SIG-M5 (cell line): ENCODE measurements at places on chromosomes 2 and 18.

- DNase-seq = no peak
These were observed 16.4 kb downstream of the CRIM1 start for GRCh38 chr2:36371928-36372391.

- DNase-seq = peak; percentile 44
These were observed 918 bp upstream of the NABP1 start for GRCh38 chr2:191676790-191677645.

GRCh38 chr2:238839428-238839827 is 8.5 kb upstream of the TWIST2 start:
- no peak for DNase-seq

DNA sequence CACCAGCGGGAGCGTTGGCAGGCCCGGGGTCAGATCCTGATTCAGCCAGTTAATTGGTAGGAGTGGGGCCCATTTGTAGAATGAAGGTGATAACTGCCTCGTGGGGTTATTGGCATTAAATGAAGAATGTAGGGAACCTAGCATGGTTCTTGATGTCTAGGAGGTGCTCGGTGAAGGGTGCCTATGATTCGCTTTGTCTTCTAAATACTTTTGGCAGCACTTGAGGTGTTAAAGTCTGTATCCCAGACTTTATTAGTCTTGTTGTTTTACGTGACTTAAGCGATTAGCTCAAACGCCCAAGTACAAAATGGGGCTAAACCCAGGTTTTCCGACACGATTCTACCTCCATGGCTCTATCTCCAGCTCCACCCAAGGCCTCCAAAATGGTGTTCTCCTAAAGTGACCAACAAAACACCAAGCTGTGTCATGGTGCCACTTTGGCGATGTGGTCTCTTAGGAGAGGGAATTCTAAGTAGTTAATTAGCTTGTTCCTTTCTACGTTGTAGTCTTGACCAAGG is 980 bp upstream of the PPP4R1 start:
- no peak for DNase-seq

DNA sequence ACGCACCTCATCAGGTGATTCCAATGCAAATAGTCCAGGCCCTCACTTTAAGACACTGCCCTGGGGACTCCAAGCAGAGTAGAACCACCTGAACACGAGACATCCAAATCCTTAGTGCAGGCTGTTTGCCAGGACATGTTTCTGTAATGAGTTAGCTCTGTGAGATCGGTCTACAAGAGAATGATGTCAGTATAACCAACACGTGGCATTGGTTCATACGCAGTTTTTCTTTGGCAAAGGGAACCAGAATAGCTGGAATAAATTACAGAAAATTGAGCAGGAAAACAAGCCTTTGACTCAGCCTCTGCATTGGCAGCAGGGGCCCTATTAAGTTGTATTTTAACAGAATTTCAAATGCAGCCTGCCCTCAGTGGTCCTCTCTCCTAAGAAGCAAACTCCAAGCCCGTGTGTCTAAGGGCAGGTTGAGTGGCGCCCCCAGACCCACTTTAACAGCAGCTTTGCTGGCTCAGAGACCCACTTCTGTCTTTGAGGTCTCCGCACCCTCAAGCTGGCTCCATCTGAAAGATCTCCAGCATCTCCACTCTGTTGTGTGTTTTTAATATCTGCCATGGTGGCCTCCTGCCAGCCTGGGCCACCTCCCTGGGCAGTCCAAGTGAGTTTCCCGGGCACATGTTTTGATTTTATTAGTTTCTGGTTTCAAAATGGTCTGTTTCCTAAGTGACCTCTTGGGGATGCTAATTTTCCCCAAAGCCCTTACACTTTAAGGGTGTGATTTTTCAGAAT is 61.3 kb downstream of the ALPK2 start:
- DNase-seq = no peak

GRCh38 chr2:225052703-225053102 is 10.4 kb upstream of the DOCK10 start:
- DNase-seq = no peak

DNA sequence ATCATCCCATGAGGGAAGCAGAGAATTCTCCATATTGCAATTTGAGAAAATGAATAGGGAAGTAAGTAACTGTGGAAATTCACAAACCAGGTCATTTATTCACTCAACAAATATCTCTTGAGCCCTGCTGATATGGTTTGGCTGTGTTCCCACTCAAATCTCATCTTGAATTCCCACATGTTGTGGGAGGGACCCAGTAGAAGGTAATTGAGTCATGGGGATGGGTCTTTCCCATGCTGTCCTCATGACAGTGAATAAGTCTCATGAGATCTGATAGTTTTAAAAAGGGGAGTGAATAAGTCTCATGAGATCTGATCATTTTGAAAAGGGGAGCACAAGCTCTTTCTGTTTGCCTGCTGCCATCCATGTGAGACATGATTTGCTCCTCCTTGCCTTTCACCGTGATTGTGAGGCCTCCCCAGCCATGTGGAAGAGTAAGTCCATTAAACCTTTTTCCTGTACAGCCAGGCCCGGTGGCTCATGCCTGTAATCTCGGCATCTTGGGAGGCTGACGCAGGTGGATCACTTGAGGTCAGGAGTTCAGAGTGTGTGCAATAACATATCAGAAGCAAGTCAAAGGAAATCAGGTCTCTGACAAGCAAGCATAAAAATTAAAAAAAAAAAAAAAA is 193.2 kb downstream of the NDUFA10 start:
- no peak for DNase-seq

- DNase-seq = no peak
These were observed 193.6 kb upstream of the SPRED2 start for GRCh38 chr2:65625982-65626381.

DNA sequence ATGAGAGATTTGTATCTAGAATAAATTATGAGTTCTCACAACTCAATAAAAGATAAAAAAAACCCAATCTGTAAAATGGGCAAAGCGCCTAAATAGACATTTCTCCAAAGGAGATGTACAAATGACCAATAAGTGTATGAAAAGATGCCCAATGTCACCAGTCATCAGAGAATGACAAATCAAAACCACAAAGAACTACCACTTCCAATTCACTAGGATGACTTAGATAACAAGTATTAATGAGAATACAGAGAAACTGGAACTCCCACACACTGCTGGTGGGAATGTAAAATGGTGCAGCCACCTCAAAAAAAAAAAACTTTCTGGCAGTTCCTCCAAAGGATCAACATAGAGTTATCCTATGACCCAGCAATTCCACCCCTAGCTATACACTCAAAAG is 17.4 kb upstream of the COL6A3 start:
- no peak for DNase-seq

DNA sequence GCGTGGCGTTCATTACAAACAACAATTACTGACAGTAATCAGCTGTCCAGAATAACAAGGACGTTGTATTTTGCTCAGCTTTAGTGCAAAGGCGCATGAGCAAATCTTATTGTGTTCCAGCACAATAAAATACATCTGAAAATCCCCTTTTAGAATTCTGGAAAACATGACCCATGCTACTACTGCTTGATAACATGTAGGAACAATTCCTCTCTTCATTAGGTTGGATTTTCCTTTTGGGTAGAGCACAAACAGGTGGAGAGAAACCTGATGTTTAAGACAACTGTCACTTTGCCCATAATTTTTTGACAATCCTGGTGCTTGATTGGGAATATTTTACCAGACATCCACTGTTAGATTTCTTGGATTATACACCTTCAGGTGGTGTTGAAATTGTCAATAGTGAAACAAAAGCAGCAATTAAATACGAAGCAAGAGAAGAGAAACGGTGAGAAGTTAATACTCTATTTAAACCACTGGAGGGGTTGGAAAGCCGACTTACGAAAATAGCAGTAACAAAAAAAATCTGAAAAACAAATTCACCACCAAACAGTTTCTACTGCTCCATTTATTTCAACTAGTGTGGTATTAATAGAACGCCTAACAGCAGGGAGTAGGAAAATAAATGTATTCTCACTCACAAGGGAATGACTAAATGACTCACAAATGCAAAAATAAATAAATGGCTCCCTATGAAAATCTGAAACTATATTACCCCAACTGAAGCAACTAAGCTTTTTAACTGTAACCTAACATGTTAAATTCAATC is 102.7 kb downstream of the CPO start:
- DNase-seq = no peak

DNA sequence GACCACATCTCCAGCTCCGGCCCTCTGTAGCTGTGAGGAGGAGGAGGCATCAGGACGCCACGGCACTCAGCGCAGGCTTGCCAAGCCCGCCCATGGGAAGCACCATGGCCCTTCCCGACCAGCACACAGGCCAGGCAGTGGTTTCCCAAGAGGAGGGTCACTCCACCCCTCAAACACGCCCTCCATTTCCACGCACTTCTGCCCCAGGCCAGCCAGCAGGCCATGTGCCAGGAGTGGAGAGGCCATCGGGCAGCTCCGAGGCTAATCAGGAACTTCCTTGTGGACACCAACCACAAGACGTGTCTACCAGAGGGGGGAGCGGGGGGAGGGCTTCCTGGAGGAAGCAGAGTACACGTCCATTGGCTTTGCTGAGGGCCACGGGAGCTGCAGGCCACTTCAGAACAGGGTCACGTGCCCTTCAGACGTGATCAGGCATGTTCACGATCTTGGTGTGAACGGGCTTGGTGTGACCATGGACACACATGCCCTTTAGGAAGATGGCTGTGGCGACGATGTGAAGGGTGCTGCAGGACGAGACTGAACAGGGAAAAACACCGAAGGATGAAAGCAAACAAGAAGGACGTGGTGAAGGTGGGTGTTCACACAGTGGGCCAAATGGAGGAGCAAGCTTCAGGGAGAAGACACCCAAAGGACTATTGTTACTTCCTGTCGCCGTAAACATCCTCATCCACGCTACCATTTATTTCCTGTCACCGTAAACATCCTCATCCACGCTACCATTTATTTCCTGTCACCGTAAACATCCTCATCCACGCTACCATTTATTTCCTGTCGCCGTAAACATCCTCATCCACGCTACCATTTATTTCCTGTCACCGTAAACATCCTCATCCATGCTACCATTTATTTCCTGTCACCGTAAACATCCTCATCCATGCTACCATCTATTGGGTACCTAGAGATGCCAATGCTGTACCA is 6.5 kb upstream of the MTERF4 start:
- DNase-seq = no peak

DNA sequence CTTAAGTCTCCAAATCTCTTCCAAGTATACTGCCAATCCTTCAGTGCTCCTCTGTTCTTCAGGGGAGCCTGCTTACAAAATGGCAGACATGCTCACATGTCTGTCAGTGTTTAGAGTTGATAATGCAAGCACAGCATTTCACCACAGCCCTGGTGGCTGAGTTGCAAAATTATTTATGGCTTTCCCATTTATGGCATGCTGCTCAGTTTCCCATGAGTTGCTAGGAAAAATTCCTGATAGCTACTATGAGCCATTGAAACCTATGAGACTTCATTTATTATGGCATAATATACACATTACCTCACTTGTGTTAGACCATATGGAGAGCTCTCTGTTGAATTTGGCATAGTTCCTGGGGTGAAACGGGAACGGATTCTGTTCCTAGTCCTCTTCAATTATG is 448.7 kb upstream of the TCF4 start:
- DNase-seq = no peak

- no peak for DNase-seq
These were observed 17.9 kb upstream of the NPAS2 start for GRCh38 chr2:100802066-100802465.

DNA sequence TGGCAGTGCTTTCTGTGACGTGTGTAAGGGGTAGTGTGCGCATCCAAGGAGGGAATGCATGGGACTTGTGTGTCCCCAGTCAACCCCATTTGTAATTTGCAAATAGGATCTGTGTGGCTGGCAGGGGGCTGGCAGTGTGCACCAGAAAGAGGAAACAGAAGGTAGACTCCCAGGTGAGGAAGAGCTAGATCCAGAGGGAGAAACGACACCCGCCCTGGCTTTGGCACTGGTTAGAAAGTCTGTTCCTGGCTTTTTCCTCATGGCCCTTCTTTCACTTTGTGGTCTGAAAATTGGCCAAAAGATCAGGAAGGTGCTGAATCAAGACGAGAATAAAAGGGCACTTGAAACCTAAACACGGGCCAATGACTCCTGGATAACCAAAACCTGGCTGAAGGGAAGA is 33.3 kb downstream of the PRKCE start:
- DNase-seq = no peak

GRCh38 chr2:205802065-205802464 is 119.8 kb downstream of the NRP2 start:
- DNase-seq = no peak

DNA sequence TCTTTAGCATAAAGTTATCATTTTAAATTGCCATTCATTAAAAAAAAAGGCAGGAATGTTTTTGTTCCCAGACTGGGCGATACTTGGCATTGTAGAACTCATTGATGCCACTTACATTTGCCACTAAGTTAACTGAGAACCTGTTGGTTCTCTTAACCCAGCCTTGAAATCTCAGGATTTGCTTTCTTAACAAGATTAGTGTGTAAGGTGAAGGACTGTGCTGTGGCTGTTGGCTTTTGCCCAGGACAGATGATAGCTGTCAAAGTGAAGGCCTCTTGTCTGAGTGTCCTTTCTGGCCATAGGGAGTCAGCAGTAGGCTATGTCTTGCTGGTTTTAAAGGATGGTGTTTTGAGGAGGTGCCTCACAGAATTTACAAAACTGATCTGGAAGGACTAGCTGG is 2.6 kb downstream of the DPYSL5 start:
- DNase-seq = no peak

DNA sequence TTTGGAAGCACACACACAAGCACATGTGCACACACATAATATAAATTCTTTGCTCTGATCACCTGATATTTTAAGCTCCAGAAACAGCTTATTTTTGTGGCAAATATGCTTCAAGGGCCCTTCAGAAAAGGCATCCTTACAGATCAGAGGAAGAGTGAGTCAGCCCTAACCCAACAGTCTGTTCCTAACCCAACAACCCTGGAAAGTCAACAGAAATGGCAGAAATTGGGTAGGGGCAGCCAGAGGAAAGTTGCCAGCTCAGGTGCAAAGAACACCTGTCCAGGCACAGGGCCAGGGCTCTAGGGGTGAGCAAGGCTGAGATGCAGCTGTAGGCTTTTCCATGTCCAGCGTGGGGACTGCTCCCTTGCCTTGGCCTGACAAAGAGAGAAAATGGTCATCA is 6.4 kb upstream of the NCKAP5 start:
- DNase-seq = no peak

GRCh38 chr18:46169464-46169941 is 65.3 kb downstream of the HAUS1 start:
- DNase-seq = no peak

DNA sequence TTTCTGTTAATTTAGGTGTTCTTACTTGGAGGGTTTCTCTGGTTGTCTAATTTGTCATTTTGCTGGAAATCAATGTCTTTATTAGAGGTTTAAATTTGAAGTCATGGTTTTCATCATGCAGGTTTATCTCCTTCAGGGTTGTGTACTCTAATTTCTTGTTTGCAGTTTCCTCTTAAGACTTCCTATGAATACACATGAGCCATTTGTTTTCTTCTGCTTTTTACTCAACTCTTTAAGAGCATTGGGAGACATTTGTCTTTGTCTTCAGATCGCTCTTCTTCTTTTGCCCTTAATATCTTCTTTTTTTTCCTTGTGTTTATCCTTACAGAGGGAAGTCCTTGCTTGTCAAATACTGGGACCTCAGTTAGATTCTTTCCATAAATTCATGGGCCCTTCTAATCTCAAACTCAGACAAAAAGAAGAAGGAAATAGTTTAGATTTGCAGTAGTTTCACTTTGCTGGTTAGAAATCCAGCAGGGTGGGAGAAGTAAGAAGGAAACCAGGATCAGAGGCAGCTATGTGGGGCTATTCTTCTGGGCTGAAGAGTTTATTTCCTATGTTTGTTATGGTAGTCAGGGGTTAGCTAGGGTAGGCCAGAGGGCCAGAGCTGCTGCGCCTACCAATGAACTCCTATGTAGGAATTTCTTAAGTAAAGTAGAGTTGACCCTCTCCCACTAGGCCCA is 176.6 kb downstream of the DYSF start:
- no peak for DNase-seq

- DNase-seq = no peak
These were observed 13.3 kb upstream of the TGFA start for GRCh38 chr2:70566906-70567305.
